ENCODE measurements at places on chromosomes 11 and 22.

DNA sequence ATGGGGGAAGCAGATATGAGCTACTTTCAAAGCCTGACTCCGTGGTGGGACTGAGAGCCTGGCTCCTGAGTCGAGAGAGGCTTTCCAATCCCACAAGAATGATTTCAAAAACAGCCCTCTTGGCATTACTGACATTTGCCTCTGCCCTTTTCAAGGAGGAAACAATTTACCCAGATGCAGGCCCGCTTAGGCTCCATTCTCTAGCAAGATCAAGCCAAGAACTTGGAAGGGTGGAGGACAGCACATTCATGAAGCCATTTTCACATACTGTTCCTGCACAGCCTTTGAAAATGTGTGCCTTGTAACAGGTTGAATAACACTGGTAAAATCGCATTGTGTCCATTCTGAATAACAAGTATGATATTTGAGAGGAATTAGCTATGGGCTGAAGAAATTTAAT is 58.2 kb upstream of the EED start:
- DNase-seq = no peak

- no peak for DNase-seq
Measured at GRCh38 chr11:60455531-60456042, at the start of gene MS4A1. Gene MS4A1 (plus strand): TSS chr11:60455847. CDS start chr11:60462375, 6,528 bp downstream.

- no peak for DNase-seq
Measured at GRCh38 chr11:17001806-17002205, 12.4 kb downstream of the PLEKHA7 start.

DNA sequence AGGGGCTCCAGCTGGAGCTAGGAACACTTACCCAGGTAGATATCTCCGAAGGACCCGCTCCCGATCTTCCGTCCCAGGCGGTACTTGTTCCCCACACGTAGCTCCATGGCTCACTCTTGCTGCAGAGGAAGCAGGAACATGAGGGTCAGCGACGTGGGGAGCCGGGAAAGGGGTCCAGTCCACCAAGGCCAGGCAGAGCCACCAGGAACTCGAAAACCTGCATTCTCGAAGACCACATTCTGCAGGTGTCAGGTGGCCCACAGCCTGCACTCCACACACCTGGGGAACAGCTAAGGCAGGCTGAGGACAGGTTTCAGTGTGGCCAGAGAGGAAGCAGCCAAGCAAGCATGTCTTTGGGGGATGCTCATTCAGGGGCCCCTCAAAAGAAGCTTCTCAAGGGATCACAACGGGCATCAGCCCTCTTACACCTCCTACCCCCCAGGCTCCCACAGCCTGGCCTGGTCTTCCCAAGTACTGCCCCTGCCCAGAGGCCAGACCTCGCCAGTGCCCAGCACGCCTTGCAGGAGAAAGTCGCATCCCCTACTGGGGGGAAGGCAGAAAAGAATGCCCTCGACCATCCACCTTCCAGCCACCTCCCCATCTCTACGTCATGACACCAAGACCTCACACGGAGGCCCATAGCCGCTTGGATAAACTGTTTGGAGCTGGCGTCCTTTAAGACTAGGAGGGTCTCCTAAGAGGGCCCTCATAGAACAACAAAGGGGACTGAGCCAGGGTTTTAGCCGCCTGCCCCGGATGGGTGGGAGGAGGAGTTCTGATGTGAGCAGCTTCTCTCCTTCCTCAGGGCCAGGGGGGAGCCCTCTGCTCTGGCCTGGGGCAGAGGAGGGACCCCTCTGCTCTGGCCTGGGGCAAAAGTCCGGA is 2.9 kb downstream of the CSNK1E start:
- DNase-seq = no peak

DNA sequence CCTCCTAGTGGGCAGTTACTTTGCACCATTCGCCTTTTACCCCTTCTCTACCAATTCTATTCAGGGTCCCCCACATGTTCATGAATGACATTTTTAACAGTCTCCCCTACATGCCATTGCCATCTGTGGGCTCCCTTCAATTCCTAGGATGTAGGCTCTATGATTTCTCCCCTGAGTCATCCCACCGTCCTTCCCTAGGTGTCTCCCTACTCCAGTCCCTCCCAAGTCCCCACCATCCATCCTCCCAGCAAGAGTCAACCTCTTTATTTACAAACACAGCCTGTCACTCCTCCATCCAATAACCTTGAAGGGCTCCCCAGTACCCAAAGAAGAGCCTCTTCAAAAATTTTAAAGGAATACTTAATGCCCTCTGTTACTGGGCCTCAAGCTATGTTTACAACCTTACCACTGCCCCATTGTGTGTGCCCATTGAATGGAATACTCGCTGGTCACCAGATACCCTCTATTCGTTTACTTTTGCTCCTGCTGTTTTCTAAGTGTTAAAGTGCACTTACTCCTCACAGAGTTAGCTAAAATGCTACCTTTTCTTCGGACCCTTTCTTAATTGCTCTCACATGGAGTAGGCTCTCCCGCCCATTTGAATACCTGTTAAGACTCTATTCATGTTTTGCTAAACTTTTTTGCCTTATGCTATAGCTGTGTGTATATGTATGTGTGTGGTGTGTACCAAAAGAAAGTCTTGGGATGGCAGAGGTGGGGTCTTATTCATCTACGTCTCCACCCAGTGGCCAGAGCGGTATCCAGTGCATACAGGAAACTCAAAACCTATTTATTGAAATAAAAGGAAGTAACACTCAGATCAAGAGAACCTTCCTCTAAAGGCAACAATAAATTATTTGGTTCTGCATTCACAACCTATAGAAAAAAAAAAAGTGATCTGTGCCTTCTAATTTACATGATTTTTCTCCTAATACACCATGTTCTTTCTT is 235.8 kb upstream of the CCDC90B start:
- no peak for DNase-seq

DNA sequence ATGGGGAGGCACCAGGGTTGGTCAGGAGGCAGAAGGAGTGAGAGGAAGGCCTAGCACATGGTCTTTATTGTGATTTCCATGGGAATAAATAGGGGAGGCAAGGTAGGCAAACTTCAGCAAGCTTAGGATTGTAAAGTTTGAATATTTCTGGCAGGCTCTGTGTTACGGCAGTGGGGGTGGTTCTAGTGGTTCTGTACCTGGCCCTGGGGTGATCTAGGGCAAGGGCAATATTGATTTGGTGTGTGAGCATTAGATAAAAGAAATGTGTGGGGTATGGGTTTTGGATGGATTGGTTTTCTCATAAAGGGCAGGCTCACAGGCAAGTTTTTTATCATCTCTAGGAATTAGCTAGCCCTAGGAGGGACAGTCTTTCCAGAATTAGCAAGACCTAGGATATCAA is 584.0 kb downstream of the OPCML start:
- DNase-seq = no peak

DNA sequence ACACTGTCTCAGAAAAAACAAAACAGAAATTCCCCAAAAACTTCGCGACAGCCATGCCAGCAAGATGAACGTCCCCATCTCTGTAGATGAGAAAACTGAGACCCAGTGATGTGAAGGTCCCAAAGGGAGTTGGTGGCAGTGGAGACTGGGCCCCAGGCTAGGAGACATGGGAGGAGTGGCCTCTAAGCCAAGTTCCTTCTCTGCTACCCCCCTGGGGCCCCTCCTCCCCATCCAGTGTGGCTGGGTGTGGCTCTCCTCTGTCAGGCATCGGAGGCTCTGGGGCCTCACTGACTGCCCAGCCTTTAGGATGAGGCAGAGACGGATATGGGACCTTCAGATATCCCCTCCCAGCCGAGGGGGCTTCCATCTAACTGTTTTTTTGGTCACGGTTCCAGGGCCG is 9.8 kb downstream of the RELT start:
- no peak for DNase-seq

DNA sequence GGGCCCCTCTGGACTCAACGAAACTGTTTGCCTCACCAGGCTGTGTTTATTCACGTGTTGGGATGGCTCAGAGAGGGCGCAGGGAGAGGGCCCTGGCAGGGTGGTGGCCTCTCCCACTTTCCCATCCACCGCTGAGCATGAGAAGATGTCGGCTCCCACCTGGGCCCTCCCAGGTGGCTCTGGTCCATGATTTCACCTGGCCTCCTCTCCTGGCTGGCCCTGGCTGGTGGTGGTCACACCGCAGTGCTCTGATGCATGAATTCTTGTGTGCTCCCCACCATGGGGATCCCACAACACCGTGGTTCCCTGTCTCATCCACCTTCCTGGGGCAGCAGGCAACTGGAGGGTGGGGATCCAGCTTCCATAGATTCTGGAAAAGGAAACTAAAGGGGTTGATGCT is 13.4 kb downstream of the RTL6 start:
- no peak for DNase-seq

- DNase-seq = no peak
Measured at GRCh38 chr11:10114593-10115404, 179.2 kb downstream of the SBF2 start.

DNA sequence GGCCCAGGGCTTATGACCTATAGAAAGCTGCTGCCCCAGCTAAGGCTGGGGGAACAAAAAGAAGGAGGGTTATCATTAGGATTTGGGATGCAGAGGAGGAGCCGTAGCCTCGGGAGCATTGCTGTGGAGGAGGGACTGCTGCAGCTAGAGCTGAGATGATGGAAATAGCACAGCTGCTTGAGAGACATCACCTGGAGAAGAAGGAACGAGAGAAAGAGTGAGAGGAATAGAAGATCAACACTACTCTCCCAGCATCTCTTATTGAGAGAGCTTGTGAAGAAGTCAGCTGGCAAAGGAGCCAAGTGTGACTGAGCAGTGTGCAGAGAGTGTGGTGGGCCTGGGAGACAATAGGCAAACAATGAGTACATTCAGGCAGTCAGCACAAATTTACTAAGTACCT is 100.7 kb upstream of the PLET1 start:
- no peak for DNase-seq

DNA sequence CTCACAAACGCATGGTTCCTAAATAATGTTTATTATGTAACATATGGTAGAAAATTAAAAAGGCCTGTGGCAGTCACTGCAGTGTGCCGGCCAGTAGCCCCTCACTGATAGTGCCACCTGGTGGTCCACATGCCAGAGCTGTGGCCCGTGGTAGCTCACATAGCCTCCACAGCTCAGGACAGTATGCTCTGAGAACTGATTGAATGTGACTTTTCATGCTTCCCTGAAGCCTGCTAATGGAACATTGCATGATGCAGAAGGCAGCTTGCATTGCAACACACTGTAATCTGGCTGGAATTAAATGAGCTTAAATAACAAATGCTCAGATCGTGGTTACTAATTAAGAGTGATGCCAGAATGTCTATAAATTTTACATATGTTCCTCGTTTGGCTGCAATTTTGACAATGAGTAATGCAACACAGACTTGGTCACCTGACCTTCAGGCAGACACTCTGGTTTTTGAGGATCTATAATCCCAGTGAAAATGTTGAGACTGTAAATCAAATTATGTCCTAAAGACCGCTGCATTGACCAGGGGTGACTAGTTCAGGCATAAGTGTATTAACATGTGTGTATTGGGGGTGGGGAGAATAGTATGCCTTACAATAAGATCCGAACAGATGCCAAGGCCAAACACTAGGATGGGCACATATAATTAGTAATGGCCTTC is 566.4 kb downstream of the METTL15 start:
- DNase-seq = no peak

GRCh38 chr11:15585602-15586331 is 471.0 kb downstream of the INSC start:
- DNase-seq = no peak

GRCh38 chr11:96954587-96955242 is 564.9 kb downstream of the JRKL start:
- DNase-seq = no peak

- no peak for DNase-seq
Measured at GRCh38 chr11:529728-530411, 5.5 kb downstream of the HRAS start.

GRCh38 chr11:110435780-110436717 is 6.3 kb downstream of the FDX1 start:
- DNase-seq = no peak

DNA sequence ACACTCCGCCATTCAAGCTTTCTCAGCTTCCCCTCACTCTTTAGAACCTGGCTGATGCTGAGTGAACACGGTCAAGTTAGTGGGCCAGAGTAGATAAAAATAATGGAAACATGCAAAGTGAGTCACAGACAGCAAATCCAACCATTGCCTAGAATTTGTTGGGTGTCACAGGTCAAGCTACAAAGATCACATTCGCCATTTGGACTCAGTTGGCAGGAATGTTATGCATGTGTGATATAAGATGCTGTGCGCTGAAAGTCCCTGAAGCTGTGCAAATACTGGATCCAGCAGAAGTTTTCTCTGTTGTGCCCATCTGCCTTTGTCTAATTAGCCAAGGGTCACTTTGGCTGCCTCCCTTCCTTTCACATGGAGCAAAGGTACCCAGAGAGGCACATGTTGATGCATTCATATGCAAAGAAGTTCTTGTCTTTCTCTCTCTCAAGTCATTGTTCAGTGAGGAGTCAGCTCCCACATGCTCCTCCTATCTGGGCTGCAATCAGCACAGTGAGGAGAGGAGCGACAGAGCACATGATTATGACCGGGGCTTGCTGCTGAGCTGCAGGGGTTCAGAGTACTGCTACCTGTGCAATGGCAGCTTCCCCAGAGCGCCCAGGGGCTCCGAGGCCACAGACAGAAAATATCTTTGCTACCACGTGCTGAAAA is 39.7 kb downstream of the FLI1 start:
- DNase-seq = no peak

- DNase-seq = no peak
Measured at GRCh38 chr11:66976028-66976467, 944 bp downstream of the C11orf86 start.

- DNase-seq = no peak
Measured at GRCh38 chr22:29331213-29331612, 15.7 kb upstream of the RASL10A start.

GRCh38 chr11:88387957-88388356 is 50.4 kb upstream of the CTSC start:
- no peak for DNase-seq

DNA sequence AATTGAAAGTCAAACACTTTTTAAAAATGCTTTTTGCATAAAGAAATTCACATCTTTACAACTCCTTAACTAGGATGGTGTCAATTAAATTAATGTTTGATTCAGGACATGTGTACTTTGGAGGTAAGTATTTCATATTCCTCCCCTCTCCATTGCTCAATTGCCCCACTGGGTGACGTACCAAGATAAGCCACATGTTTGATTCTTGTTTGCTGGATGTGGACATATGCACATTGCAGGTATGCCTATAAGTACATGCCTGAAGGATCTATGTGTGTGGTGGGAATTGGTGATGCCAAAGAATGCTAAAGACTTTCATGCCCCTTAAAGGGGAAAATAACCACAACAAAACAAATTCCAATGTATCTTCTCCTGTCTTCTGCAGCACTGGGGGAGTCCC is 5.8 kb downstream of the CD44 start:
- no peak for DNase-seq
